ENCODE measurements at places on chromosomes 2 and 18. TPM values are rescaled to one million over a fixed set of nuclear protein-coding genes. Genes with fewer than 3 reads are reported as not detected.
A peak's percentile ranks its signal among the peaks of the same experiment; 100 is the strongest.

GRCh38 chr2:28665041-28665704, 86.5 kb upstream of the PPP1CB start:
- peaks cover 72% of the 10 kb centered on the region for H3K4me1 ChIP-seq
- ATAC-seq: peak; percentile 75
- no peak overlapping the region for H3K4me3 ChIP-seq
- no peaks in the 10 kb centered on the region for H3K27me3 ChIP-seq
- no peaks in the 10 kb centered on the region for H3K36me3 ChIP-seq
- peak overlapping the region; percentile 90 for H3K27ac ChIP-seq

- no peaks in the 10 kb centered on the region for H3K27me3 ChIP-seq
- no peaks in the 10 kb centered on the region for H3K36me3 ChIP-seq
- H3K4me3 ChIP-seq: no peak overlapping the region
- no peak overlapping the region for H3K27ac ChIP-seq
- no peaks in the 10 kb centered on the region for H3K4me1 ChIP-seq
Measured at GRCh38 chr2:51579412-51579811, 547.5 kb upstream of the NRXN1 start.

- H3K4me1 ChIP-seq: peaks cover 17% of the 10 kb centered on the region
- no peaks in the 10 kb centered on the region for H3K27me3 ChIP-seq
- H3K27ac ChIP-seq: no peak overlapping the region
Measured at GRCh38 chr2:54407693-54408092, 48.4 kb upstream of the SPTBN1 start.

DNA sequence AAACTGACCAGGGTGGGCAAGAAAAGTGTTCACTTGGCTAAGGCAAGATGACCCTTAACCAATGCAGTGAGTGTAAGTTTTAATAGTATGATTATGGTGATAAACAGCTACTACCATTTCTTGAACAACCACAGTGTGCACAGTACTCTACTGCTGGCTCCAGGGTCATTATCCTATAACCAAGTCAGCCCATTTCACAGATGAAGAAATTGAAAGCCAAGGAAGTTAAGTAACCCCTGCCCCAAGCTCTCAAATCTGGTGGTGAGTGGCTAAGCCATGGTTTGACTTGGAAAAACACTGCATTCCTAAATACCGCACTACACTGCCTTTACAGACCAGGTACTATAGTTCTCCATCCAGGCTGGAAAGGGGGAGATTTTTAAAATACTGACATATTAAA, 5.7 kb downstream of the ZNF385B start:
- H3K27me3 ChIP-seq: peaks cover 6% of the 10 kb centered on the region
- no peak for ATAC-seq
- peak overlapping the region; percentile 2 for H3K27ac ChIP-seq
- H3K4me3 ChIP-seq: no peak overlapping the region
- H3K4me1 ChIP-seq: no peaks in the 10 kb centered on the region

DNA sequence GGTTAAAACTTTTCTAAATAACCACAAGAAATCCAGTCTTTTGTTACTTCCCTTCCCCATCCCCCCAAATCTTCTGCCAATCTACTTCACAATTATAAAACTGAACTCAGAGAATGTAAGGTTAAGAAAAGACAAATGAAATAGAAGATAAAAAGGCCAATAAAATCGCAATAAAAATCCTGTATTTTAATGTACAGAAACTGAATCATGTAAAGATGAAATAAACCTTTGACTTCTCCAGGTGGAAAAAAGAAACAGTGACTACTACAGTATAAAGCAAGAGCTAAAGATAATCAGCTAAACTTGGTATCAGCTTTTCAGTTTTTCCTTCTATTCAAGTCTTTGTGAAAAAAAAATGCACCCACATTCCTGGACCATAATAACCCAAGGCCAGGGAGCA, 1.7 kb downstream of the SYT4 start:
- H3K4me1 ChIP-seq: no peaks in the 10 kb centered on the region
- H3K36me3 ChIP-seq: no peaks in the 10 kb centered on the region
- no peak for ATAC-seq
- peaks cover 17% of the 10 kb centered on the region for H3K27me3 ChIP-seq

DNA sequence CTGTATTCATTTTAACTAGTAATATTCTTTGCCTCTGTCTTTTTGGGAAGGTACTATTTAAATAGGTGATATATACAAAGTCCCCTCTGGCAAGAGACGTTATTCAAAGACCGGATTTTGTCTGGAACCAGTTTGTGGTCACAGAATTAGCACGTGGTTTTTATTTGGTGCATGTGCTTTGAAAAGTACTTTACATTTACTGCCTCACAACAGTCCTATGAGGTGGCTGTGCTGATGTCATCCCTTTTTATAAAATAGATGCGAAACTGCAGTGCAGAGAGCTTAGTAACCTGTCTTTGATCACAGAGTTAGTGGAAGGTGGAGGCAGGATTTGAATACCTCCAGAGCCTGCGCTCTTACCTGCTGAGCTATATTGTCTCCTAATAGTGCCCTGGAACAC, 4.0 kb downstream of the LPIN1 start:
- H3K4me3 ChIP-seq: no peak overlapping the region
- H3K36me3 ChIP-seq: no peaks in the 10 kb centered on the region
- H3K27me3 ChIP-seq: no peaks in the 10 kb centered on the region
- H3K27ac ChIP-seq: peak overlapping the region; percentile 66

GRCh38 chr2:203824057-203824456, 43.5 kb upstream of the CTLA4 start:
- H3K27me3 ChIP-seq: no peaks in the 10 kb centered on the region
- H3K4me3 ChIP-seq: no peak overlapping the region
- H3K36me3 ChIP-seq: no peaks in the 10 kb centered on the region
- H3K27ac ChIP-seq: no peak overlapping the region
- ATAC-seq: no peak
- H3K4me1 ChIP-seq: no peaks in the 10 kb centered on the region

- no peak overlapping the region for H3K4me3 ChIP-seq
- no peak overlapping the region for H3K27ac ChIP-seq
- no peak for ATAC-seq
- no peaks in the 10 kb centered on the region for H3K4me1 ChIP-seq
- H3K36me3 ChIP-seq: no peaks in the 10 kb centered on the region
- no peaks in the 10 kb centered on the region for H3K27me3 ChIP-seq
Measured at GRCh38 chr2:223032187-223033142, 19.5 kb upstream of the KCNE4 start.

DNA sequence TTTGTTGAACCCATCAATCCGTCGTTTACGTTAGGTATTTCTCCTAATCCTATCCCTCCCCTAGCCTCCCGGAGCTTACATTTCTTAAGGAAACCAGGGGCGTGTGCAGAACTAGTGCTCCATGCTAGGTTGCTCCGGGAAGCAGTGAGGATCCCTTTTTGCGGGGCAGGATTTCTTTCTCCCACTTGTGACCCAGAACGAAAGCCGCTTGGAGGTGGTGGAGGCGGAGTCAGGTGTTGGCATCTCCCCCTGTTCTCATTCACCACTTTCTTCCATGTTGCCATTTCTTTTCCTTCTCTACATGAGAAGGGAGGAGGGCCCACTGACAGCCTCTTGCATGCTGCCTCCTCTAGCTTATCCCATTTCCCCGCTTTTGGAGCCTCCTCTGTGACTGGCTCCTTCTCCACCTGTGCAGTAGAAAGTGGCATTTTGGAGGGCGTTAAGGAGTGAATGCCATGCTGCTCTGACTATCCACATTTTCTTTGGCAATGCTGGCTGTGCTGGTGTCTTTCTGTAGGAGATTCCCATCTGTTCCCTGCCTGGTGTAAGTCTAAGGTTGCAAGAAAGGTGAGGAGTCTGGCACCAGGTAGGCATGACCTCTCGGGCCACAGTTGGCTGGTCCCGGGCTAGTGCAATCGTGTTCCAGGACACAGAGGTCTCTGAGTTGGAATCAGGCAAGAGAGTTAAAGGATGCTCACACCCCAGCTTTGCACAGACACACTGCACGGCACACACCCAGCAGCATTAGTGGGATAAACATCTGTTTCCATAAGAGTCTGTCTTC, 89.5 kb downstream of the ACKR3 start:
- no peak for ATAC-seq
- H3K27me3 ChIP-seq: peaks cover 5% of the 10 kb centered on the region

DNA sequence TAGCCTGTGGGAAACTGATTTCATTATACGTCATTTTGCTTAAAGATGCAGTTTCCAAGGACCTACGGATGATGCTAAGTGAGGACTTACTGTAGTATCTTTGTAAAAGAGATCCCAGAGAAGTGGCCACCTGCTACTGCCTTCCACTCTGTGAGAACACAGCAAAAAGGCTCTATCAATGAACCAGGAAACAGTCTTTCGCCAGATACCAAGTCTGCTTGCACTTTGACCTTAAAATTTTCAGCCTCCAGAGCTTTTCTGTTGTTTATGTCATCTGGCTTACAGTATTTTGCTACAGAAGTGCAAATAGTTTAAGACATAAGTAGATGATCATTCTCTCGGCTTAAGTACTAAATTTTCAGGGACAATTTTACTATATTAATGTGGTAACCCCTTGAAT, 847.9 kb upstream of the CHAC2 start:
- H3K27ac ChIP-seq: no peak overlapping the region
- no peaks in the 10 kb centered on the region for H3K4me1 ChIP-seq
- no peaks in the 10 kb centered on the region for H3K27me3 ChIP-seq
- ATAC-seq: no peak
- H3K4me3 ChIP-seq: no peak overlapping the region

Gene CXCR1
- not detected for total RNA-seq

Gene SPATS2L
- 71.4 TPM for total RNA-seq

Gene PTPRM
- 82.3 TPM for total RNA-seq

Gene KCNK3
- 13.9 TPM for total RNA-seq

All from gastroesophageal sphincter (tissue), 4 donors.